ENCODE measurements at places on chromosomes 2 and 18.

DNA sequence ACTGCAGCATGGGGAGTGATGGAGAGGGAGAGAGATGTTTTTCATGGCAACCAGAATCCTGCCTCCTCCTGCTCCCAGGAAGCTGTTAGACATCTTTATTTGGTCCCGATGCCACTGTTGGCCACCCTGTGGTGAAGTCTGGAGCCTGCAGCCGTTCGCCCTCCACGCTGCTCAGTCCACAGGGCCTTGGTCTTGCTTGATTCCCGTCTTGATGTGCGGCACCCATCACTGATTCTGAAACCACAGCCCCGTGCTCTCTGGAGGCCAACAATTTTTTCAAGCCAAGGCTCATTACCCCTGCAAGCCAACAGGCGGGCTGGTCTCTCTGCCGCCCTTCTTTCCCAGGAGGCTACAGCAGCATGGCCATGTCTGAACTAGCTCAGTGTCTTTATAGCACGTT is 24.5 kb downstream of the SIGLEC15 start:
- peaks cover 46% of the 10 kb centered on the region for H3K36me3 ChIP-seq
- no peak for DNase-seq
- H3K4me3 ChIP-seq, result no peak overlapping the region
- no peaks in the 10 kb centered on the region for H3K27me3 ChIP-seq
- H3K4me1 ChIP-seq, result no peaks in the 10 kb centered on the region

GRCh38 chr2:37335604-37336003 is 8.8 kb upstream of the QPCT start:
- no peak overlapping the region for H3K27ac ChIP-seq
- DNase-seq, result no peak
- H3K4me1 ChIP-seq, result no peaks in the 10 kb centered on the region
- no peaks in the 10 kb centered on the region for H3K27me3 ChIP-seq
- H3K4me3 ChIP-seq, result no peak overlapping the region

GRCh38 chr2:58574873-58575272 is 333.7 kb upstream of the FANCL start:
- no peaks in the 10 kb centered on the region for H3K36me3 ChIP-seq
- H3K4me1 ChIP-seq, result peaks cover 3% of the 10 kb centered on the region
- H3K27me3 ChIP-seq, result no peaks in the 10 kb centered on the region

DNA sequence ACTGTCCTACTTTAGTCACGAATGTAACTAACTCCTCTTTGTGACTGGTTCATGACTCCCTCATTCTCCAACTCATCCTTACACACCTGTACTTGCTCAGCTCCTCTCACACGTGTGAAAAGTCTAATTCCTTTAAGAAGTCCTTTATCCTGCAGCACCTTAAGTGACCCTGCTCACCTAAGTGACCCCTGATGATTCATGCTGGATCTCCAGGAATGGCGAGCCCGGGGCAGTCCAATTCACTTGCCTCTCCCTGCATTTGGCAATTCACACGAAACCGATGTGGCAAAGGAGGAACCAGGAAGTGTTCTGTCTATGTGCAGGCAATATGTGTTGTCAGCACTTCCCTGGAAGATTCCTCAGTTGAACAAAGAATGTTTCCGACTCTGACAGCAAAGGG is 189.8 kb upstream of the NABP1 start:
- H3K4me3 ChIP-seq, result no peak overlapping the region
- no peak overlapping the region for H3K27ac ChIP-seq
- no peaks in the 10 kb centered on the region for H3K4me1 ChIP-seq
- no peak for DNase-seq

- peaks cover 4% of the 10 kb centered on the region for H3K36me3 ChIP-seq
- DNase-seq, result no peak
- H3K27ac ChIP-seq, result peak overlapping the region; percentile 66
- no peaks in the 10 kb centered on the region for H3K27me3 ChIP-seq
Observed at GRCh38 chr2:28395334-28396061, 2.8 kb downstream of the FOSL2 start.

DNA sequence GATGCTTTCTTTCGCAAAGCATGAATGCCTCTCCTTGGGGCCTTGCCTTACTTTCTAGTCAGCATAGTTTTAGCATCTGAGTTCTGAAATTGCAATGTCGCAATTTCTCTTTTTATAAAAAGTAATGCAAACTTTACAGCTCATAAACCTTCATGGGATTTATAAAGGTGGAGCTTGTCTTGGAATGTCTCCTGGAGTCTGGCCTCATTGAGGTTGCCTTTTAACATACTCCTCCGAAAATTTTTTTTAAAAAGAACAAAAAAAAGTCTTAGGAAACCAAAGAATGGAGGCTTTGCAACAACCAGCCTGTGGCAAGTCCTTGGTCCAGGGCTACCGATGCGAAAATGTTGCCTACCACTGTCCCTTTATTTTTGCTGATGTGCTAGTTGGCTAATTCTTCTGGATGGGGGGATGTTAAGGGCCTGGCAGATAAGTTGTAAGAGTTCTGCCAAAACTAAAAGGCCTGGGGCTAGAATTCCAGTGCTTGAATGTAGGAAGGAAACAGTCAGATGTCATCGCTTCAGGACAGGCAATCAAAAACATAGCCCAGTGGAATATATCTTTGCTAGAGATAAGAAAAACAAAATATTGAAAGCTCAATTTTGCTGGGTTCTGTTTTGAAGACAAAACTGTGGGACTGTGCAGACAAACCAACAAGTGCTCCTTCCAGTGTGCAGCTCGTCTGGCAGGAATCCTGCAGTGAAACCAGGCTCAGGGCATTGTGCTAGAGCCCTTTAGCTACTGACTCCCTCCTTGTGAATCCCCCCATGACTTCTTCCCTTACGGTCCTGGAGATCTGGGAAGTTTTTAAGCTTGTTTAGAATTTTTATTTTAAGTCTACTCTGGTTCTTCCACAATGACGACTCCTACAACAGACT is 213.0 kb downstream of the PIEZO2 start:
- DNase-seq, result no peak
- no peak overlapping the region for H3K4me3 ChIP-seq
- no peaks in the 10 kb centered on the region for H3K27me3 ChIP-seq

- H3K27me3 ChIP-seq, result no peaks in the 10 kb centered on the region
- DNase-seq, result no peak
- no peaks in the 10 kb centered on the region for H3K4me1 ChIP-seq
Observed at GRCh38 chr2:163801486-163801885, 65.7 kb upstream of the FIGN start.

- DNase-seq, result no peak
- H3K36me3 ChIP-seq, result no peaks in the 10 kb centered on the region
- no peak overlapping the region for H3K27ac ChIP-seq
- no peaks in the 10 kb centered on the region for H3K4me1 ChIP-seq
- no peak overlapping the region for H3K4me3 ChIP-seq
Observed at GRCh38 chr18:76476665-76477561, 18.1 kb downstream of the ZNF516 start.

GRCh38 chr2:240629968-240630770 is 4.9 kb downstream of the GPR35 start:
- H3K4me3 ChIP-seq, result no peak overlapping the region
- no peaks in the 10 kb centered on the region for H3K27me3 ChIP-seq
- peaks cover 35% of the 10 kb centered on the region for H3K4me1 ChIP-seq
- H3K36me3 ChIP-seq, result peaks cover 5% of the 10 kb centered on the region
- no peak overlapping the region for H3K27ac ChIP-seq

DNA sequence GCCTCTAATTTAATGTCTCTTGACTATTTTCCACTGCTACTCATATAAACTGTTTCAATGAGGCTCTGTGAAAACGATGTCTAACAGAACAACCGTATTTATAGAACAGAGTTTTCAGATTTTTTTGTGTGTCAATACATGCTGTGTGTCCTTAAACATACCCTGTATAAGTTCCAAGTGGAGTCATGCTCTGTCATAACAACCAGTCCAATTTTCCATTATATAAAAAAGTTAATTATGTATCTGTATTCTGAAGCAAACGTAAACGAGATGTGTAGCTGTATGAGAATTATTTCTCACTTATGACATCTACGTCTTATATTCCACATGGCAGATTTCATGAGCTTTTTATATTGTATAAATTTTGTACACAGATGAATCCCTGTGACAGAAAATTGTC is 13.9 kb upstream of the GULP1 start:
- no peak overlapping the region for H3K4me3 ChIP-seq
- H3K27me3 ChIP-seq, result no peaks in the 10 kb centered on the region
- no peaks in the 10 kb centered on the region for H3K4me1 ChIP-seq
- no peak overlapping the region for H3K27ac ChIP-seq

DNA sequence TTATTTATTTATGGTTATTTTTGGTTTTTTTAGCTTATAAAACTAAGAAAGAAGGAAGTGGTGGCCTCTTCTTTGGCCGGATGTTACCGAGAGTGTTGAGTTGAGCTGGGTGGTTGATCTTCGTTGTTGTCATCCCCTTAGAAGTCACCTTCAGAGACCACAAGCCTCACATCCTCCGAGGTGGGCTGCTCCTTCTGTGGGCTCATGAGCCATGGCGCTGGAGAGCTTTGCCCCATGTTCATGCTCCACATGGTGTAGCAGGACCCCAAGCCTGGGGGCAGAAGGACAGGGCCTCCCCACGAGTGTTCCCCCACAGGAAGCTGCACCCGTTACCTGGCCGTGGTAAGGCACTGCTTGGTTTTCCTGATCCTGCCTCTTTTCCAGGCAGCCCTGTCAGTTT is 23.4 kb downstream of the SNTG2 start:
- no peaks in the 10 kb centered on the region for H3K27me3 ChIP-seq
- no peaks in the 10 kb centered on the region for H3K36me3 ChIP-seq
- H3K4me1 ChIP-seq, result peaks cover 14% of the 10 kb centered on the region
- peak; percentile 27 for DNase-seq

GRCh38 chr2:100275200-100275589 is 47.1 kb downstream of the LONRF2 start:
- H3K27ac ChIP-seq, result no peak overlapping the region
- H3K4me1 ChIP-seq, result no peaks in the 10 kb centered on the region
- DNase-seq, result no peak
- H3K27me3 ChIP-seq, result peaks cover 14% of the 10 kb centered on the region

- DNase-seq, result no peak
- H3K27me3 ChIP-seq, result no peaks in the 10 kb centered on the region
- H3K27ac ChIP-seq, result no peak overlapping the region
Observed at GRCh38 chr2:8648441-8649213, 33.2 kb upstream of the ID2 start.

DNA sequence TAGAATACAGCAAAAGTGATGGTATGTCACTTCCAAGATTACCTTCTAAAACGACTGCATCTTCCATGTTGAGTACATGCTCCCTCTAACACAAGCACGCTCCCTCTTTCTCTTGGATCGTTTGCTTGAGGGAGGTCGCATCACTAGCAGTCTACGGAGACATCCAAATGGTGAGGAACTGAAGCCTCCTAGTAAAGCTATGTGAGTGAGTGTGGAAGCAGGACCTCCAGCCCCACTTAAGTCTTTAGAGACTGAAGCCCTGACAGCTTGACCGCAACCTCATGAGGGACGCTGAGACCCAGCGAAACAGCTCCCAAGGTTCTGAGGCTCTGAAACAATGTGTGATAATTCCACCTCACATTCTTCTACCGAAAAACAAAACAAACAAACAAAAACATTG is 486.7 kb upstream of the GCFC2 start:
- no peaks in the 10 kb centered on the region for H3K27me3 ChIP-seq
- DNase-seq, result no peak
- H3K27ac ChIP-seq, result no peak overlapping the region
- H3K36me3 ChIP-seq, result no peaks in the 10 kb centered on the region
- no peaks in the 10 kb centered on the region for H3K4me1 ChIP-seq

- H3K4me3 ChIP-seq, result no peak overlapping the region
- no peaks in the 10 kb centered on the region for H3K36me3 ChIP-seq
- no peaks in the 10 kb centered on the region for H3K27me3 ChIP-seq
- no peak overlapping the region for H3K27ac ChIP-seq
Observed at GRCh38 chr2:128797937-128798336, 479.3 kb upstream of the HS6ST1 start.

DNA sequence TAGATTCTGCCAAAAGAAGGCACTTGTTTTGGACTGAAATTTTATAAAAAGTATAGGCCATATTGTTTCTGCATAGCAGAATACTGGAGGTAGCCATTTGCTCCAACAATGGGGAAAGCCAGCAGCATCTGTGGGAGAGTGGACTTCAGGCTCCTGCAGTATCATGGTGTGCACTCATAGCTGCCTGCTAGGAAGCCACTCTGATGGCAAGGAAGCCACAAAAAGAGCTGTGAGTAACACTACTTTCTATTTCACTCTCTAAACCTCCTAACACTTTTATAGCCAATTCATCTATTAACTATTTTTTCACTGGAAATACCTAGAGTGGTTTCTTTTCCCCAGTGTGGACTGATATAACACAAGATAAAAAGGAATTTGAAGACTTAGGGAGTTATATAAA is 144.4 kb upstream of the KCNJ3 start:
- H3K4me3 ChIP-seq, result no peak overlapping the region
- H3K36me3 ChIP-seq, result no peaks in the 10 kb centered on the region
- H3K27me3 ChIP-seq, result no peaks in the 10 kb centered on the region
- H3K27ac ChIP-seq, result no peak overlapping the region
- DNase-seq, result no peak

DNA sequence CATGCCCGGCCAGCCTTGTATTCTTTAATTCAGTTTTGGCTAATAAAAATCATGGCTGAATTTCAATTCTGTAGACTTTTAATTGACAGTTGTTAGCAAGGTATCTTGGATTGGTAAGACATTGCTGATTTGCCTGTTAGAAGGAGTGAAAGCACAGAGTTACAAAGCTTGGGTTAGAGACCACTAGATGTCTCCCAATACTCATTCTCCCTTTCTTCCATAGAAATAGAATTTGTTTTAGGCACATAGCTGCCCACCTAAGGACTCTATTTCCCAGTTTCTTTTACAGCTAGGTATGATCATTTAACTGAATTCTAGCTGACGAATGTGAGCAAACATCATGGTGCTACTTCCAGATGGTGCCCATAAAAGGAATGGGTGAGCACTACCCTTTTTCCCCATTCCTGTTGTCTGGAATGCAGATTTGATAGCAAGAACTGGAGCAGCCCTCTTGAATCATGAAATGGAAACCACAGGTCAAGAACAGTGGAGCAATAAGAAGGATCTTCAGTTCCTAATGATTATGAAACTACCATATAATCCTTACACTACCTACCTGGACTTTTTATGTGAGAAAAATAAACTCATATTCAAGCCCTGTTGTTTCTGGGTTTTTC is 17.5 kb downstream of the PECR start:
- DNase-seq, result no peak
- H3K27ac ChIP-seq, result no peak overlapping the region
- H3K36me3 ChIP-seq, result peaks cover 28% of the 10 kb centered on the region
- H3K4me1 ChIP-seq, result peaks cover 2% of the 10 kb centered on the region
- no peak overlapping the region for H3K4me3 ChIP-seq

- H3K36me3 ChIP-seq, result no peaks in the 10 kb centered on the region
- no peak overlapping the region for H3K4me3 ChIP-seq
- no peak overlapping the region for H3K27ac ChIP-seq
- DNase-seq, result no peak
Observed at GRCh38 chr2:163934131-163934530, 198.3 kb upstream of the FIGN start.

DNA sequence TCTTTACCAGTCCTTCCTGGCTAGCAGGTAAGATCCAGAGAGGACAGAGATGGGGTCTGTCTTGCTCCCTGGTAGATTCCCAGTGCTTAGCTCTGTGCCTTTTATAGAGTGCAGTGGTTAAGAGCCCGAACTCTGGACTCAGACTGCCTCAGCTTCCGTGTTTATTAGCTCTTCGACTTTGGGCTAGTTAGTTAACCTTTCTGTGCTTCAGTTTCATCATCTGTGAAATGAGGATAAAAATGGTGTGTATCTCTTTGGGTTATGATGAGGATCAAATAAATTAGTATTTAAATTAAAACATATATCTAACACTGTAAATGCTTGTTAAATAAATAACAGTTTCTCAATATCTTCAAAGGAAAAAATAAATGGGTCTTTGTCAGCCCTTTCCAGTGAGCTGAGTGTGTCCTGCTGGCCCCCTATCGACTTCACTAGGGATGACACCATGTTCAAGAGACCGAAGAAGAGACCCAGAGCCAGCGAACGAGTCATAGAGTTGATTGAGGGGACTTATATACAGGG is 38.2 kb downstream of the CERS6 start:
- peaks cover 3% of the 10 kb centered on the region for H3K36me3 ChIP-seq
- no peak overlapping the region for H3K27ac ChIP-seq
- no peak for DNase-seq

Measured in T-cell (primary cell).